ENCODE measurements at places on chromosomes 3 and 15. TPM values are rescaled to one million over a fixed set of nuclear protein-coding genes. Genes with fewer than 3 reads are reported as not detected.
A peak's percentile ranks its signal among the peaks of the same experiment; 100 is the strongest.

- peak; percentile 57 for DNase-seq
Measured at GRCh38 chr3:120846073-120846472, 61.9 kb upstream of the STXBP5L start.

DNA sequence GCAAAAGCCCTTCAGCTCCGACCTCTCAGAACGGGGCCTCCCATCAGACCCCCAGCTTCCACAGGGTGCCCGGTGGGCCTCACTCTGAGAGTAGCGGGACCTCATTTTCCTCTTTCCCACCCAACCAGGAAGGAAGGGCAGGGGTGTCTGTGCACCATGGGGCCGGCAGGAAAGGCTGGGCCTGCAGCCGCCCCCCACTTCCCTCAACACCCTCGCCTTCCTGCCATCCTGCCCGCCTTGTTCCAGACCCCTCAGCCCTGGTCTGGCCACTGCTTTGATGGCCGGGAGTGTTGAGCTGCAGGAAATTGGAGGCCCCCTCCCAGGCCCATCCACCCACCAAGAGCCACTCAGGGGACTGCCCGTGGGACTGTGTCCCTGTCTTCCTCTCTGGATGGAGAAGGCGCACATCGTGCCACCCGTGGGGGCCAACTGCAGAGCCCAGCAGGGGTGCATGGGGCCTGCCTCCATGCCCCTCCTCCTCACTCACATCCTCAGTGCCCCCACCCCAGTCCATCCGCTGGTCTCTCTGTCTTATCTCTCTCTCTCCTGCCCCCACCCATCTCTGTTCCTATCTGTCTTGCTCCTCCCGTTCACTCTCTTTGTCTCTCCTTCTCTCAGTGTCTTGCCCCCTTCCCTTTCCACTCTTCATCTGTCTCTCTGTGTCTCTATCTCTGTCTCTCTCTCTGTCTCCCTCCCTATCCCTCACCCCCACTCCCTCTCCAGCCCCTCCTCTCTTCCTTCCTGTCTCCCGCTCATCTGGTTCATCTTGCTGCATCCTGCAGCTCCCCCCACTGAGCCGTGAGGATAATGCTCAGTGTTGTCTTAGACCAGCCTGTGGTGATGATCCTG is 1.8 kb upstream of the PLXND1 start:
- DNase-seq, result no peak

- peak; percentile 28 for DNase-seq
Measured at GRCh38 chr3:141575879-141576743, 89.3 kb downstream of the RASA2 start.

GRCh38 chr3:49493901-49494300 is 23.8 kb downstream of the DAG1 start:
- DNase-seq, result no peak

DNA sequence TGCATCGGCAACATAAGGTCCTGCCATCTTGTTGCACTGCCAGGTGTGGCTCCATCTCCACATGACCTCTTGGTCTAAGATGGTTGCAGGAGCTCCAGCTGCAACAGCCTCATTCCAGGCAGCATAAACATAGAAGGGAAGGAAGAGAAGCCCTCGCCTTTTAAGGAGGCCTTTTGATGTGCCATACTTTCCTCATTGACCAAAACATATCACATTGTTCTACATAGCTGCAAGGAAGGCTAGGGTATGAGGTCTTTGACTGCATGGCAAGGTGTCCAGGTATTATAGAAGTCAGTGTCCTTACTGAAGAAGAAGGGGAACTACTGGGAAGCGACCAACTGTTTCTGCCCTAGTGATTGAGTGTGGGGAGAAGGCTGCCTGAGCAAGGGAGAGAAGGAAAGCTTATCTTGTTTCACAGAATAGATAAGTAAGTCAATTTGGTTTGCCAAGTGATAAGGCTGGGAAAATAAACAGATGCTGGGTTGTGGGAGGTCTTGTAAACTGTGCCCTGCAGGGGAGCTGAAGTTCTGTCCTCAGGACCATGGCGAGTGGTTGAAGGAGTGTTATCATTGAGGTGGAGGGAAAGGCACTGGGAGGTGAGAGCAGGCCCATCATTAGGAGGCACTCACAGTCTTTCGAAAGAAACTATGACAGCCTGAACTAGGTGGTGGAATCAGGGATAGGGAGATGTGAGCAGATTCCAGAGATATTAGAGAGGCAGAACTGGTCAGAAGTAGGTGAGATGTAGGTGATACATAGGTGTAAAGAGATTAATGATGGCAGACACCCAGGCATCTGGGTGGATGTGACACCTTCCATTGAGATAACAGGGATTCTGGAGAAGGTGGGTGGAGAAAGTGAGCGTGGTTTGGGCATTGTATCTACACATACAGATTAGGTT is 93.8 kb upstream of the IGF1R start:
- no peak for DNase-seq

DNA sequence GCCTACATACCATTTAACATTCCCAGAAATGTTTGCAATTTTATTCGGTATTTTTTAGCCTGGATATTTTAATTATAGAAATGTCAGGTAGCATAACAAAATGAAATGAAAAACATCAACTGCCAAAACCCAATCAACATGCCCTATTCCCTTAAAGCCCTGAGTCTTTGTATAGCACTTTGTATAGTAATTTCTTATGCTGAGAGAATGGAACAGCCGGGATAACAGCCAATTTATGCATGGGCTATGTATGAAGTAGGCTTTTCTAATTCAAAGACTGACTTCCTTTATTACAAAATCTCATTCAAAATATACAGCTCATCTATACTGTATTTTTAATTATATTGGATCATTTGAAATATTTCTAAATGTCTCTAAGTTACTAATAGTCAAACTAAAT is 513.0 kb upstream of the NAALADL2 start:
- no peak for DNase-seq

DNA sequence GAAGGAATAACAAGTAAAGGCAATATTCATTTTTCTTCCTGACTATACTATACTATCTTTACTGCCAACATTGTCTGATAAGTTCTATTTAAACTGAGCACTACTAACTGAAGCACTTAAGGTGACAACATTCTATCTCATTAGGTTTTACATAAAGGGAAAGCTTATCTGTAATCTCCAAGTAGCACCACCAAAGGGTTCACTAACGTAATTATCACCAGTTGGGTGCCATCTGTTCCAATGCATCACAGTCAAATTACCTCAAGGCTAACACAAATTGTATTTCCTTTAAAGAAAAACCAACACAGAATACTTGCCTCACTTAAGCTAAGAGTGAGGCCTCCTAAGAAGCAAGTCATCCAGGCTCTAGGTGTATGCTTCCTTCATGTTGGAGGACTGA is 453.8 kb downstream of the RAP2B start:
- no peak for DNase-seq

GRCh38 chr3:9087831-9088413 is 124.7 kb upstream of the RAD18 start:
- peak; percentile 50 for DNase-seq

DNA sequence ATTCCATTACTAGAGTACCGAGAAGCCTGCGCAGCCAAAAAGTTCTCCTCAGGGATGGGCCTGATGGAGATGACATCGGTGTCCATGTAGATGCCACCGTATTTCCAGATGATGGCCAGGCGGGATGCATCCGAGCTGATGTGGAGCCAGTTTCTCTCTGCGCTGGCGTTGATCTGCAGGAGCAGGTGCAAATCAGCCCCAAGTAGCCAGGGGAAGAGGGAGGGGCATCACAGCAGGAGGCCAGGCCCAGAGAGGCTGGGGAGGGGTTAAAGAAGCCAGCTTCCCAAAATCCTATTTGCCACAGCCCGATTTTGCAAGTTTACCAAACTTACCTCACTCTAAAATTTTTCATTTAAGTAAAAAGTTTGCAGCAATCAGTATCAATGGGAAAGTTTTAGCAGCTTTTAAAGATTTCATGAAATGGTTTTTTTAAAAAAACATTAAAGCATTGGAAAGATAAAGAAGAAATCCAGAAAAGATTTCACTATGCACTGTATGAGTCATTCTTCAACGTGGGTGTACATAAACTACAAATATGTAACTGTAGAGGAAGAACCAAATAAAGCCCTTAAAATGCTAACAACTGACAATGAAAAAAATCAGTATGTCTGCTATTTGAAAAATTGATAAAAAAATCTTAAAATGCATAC is 7.4 kb downstream of the A4GNT start:
- DNase-seq, result no peak

DNA sequence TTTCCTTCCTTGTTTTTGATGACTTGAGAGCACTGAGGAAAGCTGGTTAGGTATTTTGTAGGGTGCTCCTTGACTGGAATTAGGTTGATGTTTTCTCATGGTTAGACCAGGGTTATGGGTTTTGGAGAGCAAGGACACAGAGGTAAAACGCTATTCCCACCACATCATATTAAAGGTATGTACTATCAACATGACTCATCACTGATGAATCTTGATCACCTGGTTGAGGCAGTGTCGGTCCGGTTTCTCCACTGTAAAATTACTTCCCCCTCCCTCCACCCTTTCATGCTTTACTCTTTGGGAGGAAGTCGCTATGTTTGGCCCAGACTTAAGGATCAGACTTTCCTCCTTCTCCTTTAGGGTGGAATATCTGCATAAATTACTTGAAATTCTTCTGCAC is 201.6 kb downstream of the EDEM1 start:
- no peak for DNase-seq

DNA sequence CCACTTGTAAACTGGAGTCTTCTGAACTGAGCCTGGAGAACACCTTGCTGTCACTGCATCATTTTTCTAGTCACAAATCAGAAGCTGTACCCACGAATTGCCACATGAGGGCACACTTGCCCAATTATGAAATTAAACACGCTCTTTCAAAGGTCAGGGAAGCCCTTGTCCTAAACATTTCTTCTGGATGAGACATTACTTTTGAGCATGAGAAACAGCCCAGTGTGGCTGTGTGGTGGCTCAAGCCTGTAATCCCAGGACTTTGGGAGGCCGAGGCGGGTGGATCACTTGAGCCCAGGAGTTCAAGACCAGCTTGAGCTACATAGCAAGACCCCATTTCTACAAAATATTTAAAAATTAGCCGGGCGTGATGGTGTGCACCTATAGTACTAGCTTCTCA is 27.5 kb upstream of the CFAP161 start:
- peak; percentile 85 for DNase-seq

GRCh38 chr3:157412323-157412855 is 24.3 kb upstream of the PTX3 start:
- no peak for DNase-seq

DNA sequence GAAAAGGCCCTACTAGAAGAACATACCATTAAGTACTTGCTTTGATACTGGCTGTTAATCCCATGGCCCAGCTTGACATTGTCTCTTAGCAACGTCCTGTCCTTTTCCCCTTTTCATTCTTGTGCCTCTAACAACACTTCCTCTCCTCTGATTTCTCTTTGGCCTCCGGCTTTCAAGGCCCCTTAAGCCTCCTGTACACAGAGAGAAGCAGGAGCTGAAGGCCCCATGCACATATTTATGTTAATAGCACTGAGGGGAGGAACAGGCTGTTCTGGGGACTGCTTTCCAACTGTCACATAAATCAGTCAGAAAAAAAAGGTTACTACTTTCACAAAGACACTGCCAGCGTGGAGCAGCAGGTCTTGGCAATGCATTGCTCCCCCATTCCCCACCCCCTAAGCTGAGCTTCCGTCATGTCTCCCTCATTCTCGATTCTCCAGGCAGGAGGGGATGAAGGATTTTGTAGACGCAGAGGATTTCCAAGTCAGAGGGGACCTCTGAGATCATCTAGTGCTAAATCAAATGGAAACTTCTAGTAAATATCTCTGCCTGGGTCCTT is 257.4 kb upstream of the ADAMTS9 start:
- peak; percentile 11 for DNase-seq

- no peak for DNase-seq
Measured at GRCh38 chr3:150447084-150447483, 39.0 kb downstream of the TSC22D2 start.

DNA sequence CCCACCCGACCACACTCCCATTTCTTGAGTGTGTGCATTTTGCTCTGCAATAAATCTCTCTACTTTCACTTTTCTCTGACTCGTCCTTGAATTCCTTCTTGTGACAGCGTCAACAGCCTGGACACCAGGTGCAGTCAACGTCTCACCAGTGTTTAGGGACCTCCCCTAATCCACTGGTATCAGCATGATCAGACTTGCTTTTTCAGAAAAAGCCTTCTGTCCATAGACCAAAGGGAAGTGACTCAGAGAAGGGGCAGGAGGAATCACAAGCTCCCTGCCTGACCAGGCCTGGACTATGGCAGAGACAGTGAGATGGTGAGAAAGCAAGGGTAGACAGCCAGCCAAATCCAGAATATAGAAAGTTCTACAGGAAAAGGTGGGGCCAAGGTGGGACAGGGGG is 15.5 kb downstream of the CCR5 start:
- no peak for DNase-seq

GRCh38 chr3:54574906-54575617 is 352.8 kb downstream of the LRTM1 start:
- DNase-seq, result no peak

Gene FBN1
- 17.2 TPM for total RNA-seq

Gene FOXB1
- not detected for total RNA-seq

Gene OR5H1
- not detected for total RNA-seq

Gene GASK1A
- not detected for total RNA-seq

Gene TMEM44
- 6.5 TPM for total RNA-seq

Gene HACL1
- 17.4 TPM for total RNA-seq

Gene ISLR
- 3.4 TPM for total RNA-seq

Gene BCHE
- total RNA-seq, result not detected

Gene NR2E3
- total RNA-seq, result not detected

Gene RARRES1
- total RNA-seq, result not detected

Gene IL5RA
- not detected for total RNA-seq

Measured in G401 (cell line).